ENCODE measurements at places on chromosomes 4 and X.

GRCh38 chr4:64781737-64782326, 372.6 kb upstream of the TECRL start:
- no peak for DNase-seq

DNA sequence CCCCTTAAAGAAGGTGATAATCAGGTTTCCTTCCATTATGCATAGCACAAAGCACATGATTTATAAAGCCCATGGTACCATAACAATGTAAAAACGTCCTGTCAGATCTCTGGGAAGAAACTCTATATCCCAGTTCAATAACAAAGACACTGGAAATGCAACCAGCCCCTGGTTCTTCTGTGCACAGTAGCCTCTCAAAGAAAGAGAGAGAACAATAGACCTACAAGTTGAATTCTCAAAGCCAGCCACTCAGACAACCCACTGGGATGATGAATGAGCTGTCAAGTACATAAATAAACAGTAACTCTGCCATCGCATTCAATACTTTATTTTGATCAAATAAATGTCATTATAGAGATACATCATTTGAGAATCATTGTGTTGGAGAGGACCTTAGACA, 400.1 kb upstream of the CPEB2 start:
- DNase-seq, result no peak

- DNase-seq, result no peak
These were observed 67.5 kb downstream of the PPEF2 start for GRCh38 chr4:75834772-75835154.

GRCh38 chrX:50853399-50853798, 39.4 kb upstream of the SHROOM4 start:
- no peak for DNase-seq

- DNase-seq, result no peak
These were observed 391.0 kb downstream of the GPAT3 start for GRCh38 chr4:83926950-83927349.

- DNase-seq, result no peak
These were observed 48.6 kb upstream of the TMEM164 start for GRCh38 chrX:109954333-109954732.

DNA sequence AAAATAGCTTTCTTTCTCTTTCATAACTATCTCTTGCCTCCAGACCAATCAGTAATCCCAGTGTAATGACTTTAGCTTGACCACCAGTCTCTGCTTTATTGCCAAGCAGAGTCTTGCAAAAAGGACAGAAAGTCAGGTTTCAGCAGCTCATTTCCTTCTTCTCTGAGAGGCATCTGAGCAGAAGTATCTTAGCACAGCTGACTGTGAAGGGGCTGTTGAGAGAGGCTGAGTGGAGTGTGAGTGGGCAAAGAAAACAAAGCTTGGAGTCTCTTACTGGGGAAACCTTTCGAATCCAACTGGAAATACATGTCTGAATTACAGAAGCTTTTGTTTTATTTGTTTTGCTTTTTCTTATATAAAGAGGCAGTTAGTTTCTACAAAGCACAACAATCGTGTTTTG, 170.3 kb upstream of the IGFBP7 start:
- no peak for DNase-seq

GRCh38 chr4:158670975-158671664, 567 bp downstream of the C4orf46 start:
- DNase-seq, result no peak

DNA sequence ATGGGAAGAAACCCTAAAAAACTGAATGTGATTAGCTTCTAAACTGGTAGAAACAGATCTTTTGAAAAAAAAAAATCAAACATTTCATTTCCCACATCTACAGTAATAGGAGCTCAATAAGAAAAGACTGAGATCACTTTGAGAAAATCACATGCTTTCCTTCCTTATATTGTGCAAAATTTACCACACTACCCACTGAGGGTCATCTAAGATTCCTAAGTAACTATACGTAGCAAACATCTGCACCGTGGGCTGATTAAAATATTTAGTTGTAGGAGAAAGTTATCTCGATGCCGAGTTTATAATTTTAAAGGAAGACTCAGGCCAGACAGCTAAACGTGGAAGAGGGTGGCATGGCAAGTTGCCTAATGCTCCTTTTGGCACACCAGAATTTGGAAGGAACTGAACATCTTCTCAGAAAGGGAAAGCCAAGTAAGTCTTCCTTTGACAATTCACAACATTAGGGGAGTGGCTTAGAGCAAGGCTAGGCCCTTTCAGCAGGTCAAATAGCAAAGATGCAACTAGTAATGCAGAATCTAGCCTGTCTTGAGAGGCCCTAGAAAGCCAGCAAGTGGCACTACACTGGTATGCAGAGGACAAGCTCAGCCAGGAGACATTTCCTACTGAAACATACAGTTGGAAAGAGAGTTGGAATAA, 128.0 kb downstream of the TMA16 start:
- no peak for DNase-seq

DNA sequence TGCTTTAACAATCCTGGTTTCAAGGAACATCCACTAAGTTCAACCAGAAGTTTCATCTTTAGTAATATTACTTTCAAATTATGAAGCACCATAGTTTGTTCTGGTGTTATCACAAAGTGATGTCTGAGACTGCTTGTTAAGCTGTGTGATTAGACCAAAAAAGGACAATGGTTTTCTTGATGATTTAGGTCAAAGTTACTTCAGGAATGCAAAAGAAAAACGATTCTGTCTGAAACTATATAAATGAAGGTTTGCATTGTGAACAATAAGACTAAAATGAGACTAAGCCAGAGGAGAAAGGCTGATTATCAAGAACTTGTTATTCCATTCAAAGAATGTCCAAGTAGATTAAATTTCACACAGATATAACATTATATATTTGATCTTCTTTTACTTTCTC, 122.4 kb upstream of the ETNPPL start:
- DNase-seq, result no peak

GRCh38 chr4:122617597-122618593, 3.0 kb downstream of the IL21 start:
- DNase-seq, result no peak

DNA sequence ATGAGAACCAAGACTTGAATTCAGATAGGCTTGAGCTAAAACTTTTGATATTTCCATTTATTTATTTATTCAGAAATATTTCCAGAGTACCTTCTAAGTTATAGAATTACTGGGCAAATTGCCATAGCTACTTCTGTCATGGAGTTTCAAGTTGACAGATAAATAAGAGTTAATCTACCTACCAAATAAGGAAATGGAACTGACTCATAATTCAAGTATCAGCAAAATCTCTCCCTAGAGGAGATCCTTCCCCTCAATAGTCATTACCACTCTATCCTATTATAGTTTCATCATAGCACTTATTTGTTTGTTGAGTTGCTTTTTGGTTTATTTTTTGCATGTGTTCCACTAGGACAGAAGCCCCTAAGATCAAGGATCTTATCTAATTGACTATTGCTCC, 48.8 kb upstream of the CCSER1 start:
- no peak for DNase-seq

DNA sequence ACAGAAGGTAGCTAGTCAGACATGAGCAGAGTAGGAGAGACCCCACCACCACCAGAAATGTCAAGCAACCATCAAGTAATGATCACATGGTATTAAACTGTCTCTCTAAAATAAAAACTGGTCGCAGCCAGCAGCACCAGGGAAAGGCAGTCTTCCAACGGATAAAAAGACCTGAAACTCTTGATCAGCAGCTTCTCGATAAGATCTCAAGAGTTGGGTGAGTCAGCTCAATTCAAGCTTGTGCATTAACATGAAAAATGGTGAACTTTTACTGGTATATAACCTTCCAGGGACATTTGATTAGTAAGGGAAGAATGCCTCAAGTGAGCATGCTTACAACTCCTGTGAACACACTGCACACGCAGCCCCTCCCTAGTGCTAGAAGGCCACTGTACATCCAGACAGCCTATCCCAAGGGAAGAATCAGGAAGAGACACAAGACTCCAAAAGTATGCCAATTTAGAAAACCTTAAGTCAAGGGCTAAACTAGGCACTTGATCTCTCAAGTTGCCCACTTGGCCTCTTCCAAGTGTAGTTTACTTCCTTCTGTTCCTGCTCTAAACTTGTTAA, 270.0 kb upstream of the GNPDA2 start:
- DNase-seq, result no peak

- no peak for DNase-seq
These were observed 21.7 kb upstream of the PAQR3 start for GRCh38 chr4:78960926-78961325.

- DNase-seq, result no peak
These were observed 346.8 kb upstream of the TECRL start for GRCh38 chr4:64756016-64756415.

- no peak for DNase-seq
These were observed 27.6 kb downstream of the ANKRD17 start for GRCh38 chr4:73230865-73231517.

DNA sequence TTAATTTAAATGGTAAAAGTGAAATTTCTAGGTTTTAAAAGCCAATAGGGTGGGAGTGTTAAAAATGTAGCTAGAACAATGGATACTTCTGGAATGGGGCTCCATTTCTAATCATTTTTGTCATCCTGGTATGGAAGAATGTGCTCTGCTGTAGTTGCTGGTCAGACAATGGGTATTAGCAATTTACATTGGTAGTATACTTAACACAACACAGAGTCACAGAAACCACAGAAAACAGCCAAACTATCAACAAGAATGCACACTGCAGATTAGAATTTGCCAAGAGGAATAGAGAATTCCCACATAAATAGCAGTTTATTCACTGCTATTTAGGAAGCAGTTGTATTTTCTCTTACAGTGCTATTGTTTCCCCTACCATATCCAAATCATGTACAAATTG, 319.6 kb downstream of the PPP3CA start:
- no peak for DNase-seq

DNA sequence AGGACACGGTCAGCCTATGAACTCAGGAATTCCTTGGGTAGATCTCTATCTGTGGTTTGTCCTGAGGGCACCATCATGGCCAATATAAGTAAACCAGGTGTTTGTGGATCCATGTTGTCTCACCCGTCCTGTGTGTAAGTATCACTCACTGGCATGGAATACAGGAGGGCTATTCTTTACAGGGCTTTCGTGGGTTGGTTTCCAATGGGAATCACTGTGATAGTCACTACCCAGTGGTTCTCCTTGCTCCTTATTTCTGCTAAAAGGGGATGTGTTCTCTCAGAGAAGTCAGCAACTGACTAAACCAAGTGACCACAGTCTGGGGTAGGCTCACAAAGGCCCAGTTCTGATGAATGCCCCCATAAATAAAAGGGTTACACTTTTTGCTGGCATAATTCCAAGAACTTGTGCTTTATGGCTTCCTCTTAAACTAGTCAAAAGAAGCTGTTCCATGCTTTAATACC, 236.7 kb upstream of the JADE1 start:
- no peak for DNase-seq

GRCh38 chr4:81085291-81085690, 54.8 kb downstream of the BMP3 start:
- DNase-seq, result no peak

DNA sequence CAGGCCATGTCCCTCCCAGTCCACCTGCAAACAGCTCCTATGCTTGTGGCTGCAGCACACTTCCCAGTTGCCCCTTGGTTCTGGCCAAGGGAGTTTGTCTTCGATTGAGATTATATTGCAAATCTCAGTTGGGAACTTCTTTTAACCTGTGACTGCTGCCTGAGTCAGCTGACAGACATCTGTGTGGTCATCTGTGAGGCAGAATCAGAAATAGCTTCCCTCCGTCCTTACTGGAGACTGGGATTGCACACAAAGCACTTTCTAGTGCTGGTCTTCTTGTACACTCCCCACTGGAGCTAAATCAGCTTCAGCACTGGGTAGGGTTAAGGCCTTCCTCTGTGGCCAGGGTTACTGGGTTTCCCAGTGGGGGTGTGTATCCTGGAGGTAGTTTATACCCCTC, 34.3 kb downstream of the ZNF330 start:
- no peak for DNase-seq

DNA sequence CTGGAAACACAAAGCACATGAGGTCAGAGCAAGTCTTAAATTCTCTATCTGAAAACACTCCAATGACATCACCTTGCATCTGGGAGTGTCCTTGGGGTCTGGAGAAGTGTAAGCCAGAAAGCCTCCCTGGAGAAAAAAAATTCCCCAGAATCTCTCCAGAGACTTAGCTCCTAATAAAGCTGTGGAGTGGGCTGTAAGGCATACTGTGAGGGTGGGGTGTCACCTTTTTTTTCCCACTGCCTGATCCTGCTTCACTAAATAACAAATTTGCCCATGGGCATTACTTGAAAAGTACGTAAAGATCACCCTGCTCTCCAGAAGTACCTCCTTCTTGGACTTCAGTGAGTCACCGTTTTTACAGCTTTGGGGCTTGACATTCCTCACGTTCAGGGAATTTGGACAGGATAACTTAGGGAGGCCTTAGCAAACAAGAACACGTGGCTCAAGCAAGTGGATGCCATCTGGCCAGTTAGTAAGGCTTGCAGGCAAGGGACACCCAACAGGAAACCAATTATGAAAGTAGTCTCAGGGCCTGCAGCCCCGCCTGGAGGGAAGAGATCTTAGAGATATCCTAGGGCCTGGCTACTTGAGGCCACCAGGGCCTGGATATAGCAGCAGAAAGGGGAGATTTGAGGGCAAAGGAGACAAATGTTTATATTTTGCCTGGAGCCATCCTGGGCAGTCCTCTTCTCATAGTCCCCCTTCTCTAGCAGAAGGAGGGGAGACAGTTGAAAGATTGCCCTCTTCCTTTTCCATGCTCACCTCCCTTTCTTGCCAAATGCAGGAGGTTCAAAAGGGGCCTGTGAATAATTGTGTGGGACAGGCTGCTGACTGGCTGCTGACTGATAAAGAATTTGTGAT, 60.1 kb upstream of the PLAC1 start:
- DNase-seq, result no peak

DNA sequence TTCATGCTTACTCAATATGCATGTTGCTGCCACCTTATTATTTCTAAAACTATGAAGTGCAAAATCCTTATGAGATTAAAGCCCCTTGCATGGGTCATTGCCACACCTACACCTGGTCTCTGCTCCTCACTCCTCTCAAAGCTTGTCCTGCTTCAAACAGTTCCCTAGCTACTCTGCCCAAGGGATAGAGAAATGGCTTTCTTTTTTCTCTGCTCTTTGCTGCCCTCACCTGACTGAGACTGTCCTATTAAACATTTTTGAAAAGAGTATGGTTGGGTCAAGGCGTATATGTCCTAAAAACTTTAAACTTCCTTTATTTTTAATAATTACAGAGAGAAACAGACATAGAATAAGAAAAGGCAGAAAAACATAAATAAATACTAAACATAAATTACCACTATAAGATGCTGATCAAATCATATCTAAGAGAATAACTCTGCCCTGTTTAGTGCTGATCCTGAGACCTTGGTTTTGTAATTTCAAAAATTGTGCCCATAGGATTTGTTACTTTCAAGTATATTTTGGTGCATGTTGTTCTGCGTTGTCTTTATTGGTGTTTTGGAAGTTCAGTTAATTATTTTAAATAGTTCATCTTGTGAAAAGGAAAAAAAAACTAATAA, 704.9 kb upstream of the PABPC4L start:
- no peak for DNase-seq

- no peak for DNase-seq
These were observed 12.0 kb upstream of the RBBP7 start for GRCh38 chrX:16882169-16882568.

DNA sequence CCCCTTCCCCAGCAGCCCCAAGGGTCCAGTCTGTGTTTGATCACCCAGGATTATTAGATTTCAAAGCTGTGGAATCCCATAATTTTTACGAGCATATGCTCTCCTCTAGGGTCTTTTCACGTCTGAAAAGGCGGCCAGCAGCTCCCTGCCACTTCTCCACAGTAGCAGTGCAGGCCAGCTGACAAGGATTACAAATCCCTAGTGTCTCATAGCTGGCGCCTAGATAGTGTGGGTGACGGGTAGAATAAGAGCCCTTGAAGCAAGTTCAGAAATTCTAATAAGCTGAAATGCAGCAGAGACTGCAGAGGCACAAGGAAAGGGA, 79.4 kb downstream of the RLIM start:
- DNase-seq, result no peak
